ENCODE measurements at places on chromosomes 5 and 9.

DNA sequence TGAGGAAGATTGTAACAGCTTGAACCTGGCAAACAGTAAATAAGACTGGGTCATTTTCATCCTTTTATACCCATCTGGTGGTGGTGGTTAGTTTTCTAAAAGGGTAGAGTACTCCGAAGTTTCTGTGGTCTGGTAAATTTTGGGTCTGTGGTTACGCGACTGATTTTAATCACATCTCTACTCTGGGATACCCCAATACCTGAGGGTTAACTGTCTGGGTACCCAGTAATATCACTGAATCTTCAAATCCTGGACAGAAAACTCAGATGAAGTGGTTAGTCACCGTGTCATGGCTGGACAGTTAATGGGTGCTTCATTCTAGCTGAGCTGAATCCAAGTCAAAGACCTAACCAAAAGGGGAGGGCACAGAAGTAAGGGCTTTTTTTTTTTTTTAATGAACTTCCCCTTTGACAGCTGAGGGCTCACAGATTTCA is 474.2 kb downstream of the GADD45G start:
- DNase-seq: no peak

DNA sequence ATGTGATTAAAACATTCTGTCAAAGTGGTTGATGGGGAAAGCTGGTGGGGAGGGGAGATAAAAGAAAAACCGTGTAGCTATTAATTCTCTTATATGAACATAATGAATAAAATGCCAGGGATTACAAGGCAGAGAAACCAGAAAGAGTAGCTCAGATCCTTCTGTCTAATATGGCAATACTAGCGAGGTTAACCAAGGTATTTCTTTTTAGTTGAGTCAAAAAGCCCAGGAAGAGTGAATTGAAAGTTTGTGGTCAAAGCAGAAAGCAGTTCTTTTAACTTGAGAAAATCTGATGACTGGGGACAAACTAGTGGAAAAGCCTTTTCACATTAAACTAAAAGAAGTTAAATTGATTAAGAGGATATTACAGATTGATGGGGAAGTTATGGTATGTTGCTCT is 76.0 kb downstream of the ERBIN start:
- DNase-seq: no peak

- DNase-seq: no peak
Observed at GRCh38 chr5:19777363-19777762, 210.6 kb downstream of the CDH18 start.

DNA sequence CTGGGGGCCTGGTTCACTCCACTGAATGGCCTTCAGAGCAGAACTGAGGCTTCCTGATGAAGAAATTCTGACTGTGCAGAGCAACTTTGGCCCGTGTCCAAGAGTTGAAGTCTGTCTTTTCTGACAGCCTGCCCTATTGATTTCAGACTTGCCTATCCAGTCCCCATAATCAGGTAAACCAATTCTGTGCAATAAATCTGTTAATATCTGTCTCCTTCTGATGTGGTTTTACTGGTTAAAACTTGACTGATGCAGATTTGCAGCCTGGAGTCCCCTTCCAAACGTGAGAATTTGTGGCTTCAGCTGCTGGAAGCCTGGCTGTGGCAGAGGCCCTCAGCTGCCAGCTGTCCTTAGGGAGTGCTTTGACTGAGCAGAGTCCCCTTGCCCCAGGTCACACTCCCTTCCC is 283.9 kb upstream of the ANKRD55 start:
- peak; percentile 32 for DNase-seq

- no peak for DNase-seq
Observed at GRCh38 chr5:133639850-133640528, 27.6 kb upstream of the FSTL4 start.

DNA sequence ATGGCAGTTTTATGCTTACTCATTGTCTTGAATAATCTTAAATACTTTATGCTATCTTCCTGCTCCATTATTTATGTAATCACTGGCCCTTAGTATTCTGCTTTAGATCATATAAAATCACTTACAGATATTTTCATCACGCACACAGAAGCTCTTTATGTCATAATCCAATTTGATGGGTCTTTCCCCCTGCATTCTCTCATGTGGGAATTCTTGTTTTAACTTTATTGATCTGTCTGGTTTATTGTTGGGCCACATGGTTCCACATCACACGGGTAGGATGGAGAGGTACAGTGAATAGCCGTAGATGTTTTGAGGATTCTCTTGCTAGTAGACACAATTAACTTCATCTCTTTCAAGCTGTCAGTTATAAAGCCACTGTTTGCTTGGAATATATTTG is 27.0 kb downstream of the PLPPR1 start:
- DNase-seq: no peak

DNA sequence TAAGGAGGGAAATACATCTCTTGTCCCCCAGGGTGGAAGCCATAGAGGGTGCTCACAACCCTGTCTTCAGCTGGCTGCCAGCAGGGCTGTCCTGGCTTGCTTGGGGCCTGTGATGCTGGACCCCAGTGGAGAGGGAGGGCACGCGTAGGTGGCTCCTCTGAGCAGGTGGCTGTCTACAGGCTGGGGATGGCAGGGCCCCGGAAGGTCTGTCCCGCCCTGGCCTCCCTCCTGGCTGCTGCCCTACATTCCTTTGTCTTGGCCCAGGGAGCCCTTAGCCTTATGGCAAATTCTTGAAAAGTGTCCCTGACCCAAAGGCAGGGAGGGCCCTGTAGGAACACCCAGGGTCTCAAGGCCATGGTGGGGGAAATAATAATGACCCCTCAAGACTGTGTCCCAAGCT is 224.4 kb downstream of the HSPA4 start:
- no peak for DNase-seq

DNA sequence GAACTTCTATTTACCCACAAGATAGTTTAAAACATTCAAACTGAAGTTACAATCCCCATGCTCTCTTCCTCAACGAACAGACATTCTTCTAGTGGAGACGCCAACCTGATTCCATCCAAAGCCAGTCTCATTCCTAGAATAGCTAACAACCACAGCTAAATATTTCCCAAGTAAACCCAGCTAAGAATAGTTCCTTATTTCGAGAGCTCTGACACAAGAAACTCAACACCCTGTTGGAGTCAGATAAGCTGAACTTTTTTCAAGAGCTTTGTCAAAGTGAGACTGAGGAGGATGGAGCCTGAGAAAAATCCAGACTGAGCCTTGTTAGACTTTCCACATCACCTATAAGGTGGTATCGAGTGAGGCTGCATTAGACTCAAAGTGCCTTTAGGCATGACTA is 56.7 kb upstream of the RPS23 start:
- no peak for DNase-seq

- DNase-seq: no peak
Observed at GRCh38 chr9:16180091-16180490, 627.2 kb downstream of the CCDC171 start.

DNA sequence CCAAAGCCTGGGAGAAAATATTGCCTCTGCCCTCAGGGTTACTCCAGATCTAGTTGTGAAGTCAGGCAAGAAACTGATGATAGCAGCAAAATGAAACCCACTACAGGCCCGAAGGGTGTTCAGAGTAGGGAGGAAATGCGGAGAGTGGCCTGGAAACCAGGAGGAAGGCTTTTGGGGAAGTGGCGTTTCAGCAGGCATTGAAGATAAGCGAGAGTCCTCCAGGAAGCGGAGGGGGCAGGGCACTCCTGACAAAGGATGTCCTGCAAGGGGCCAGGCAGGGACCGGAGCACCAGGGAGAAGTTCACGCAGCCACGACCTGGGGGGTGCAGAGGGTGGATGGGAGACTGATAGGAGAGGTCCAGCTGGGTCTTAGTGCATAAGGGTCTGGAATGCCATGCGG is 7.8 kb upstream of the FOXI1 start:
- no peak for DNase-seq

- no peak for DNase-seq
Observed at GRCh38 chr5:74124826-74125225, 498.8 kb downstream of the ARHGEF28 start.

DNA sequence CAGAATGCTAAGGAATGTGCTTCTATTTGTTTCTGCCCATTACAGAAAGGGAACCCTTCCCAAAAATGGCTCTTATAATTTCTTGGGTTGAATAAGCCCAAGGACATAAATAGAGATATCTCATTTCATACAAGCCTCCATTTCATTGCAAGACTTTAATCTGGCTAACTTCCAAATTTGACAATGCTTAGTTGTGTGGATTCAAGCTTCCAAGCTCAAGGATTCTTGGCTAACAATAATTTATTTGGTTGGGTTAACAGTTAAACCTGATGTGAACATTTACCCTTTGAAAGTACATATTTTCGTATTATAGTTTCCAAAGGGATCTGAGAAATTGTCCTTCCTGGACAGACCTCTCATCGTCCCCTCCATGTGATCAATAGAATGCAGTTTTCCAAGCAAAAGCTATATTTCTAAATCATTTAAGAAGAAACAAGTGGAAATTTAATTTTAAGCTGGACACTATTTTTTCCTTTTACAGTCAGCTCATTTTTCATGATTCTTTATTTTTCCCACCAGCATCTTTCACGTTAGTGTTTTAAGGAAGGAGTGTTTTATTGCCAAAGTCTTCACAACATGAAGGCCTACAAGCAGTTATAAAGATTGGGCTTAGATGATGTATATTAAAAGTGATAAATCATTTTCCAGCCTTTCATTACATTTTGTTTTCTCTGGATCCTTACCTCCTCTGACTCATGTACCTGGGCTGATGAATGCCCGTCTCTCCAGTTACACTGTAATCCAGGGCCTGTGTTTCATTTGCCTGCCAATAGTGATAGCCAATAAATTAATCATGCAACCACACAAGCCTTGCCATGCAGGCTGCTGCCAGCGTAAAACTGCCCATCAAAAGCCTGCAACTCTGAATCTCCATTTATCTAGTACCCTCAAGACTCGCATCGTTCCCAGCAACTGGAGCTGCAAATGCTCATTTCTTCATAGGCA is 176.7 kb downstream of the NTRK2 start:
- DNase-seq: no peak

DNA sequence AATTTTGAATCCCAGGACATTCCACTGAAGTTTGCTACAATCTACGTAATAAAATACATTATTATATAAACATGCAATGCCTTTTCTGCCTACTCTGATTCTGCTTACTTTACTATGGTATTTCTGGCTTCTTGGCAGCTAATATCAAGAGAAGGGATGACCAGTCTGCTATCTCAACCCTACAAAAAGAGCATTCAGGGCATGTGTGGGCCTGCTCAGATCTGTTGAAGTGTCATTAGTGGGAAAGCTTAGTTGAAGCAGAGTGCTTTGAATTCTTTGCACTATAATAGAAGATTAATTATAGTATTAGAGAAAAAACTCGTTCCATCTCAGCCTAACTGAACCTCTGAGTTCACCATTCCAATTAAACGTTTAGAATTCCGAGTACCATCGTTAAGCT is 339.5 kb upstream of the ISL1 start:
- no peak for DNase-seq

- peak; percentile 10 for DNase-seq
Observed at GRCh38 chr5:115379622-115380344, 83.3 kb upstream of the CCDC112 start.

DNA sequence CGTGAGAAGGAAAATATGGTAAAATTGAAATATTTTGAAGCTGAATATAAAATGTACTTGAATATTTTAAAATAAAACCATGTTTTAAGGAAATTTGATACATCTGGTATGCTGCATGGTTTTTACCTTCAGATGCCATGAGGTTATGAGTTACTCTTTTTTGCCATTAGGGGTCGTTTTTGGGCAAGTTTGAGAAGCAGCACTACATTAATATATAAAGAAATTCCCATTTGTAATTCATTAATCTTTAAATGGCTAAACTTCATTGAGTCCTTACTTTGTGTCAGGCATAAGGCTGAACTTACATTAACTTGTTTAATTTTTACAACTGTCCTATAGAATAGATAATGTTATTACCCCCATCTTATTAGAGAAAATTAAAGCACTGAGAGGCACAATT is 152.3 kb downstream of the KDM4C start:
- DNase-seq: no peak

DNA sequence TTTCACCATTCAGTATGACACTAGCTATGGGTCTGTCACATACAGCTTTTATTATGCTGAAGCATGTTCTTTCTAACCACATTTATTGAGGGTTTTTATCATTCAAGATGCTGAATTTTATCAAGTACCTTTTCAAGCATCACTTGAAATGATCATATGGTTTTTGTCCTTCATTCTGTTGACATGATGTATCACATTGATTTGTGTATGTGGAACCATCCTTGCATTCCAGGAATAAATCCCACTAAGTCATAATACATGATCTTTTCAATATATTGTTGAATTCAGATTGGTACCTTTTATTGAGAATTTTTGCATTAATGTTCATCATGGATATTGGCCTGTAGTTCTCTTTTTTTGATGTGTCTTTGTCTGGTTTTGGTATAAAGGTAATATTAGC is 317.4 kb downstream of the NNT start:
- no peak for DNase-seq

- no peak for DNase-seq
Observed at GRCh38 chr9:125997196-125997823, 250.1 kb downstream of the PBX3 start.

GRCh38 chr9:9819886-9820285 is 792.9 kb downstream of the PTPRD start:
- DNase-seq: no peak

DNA sequence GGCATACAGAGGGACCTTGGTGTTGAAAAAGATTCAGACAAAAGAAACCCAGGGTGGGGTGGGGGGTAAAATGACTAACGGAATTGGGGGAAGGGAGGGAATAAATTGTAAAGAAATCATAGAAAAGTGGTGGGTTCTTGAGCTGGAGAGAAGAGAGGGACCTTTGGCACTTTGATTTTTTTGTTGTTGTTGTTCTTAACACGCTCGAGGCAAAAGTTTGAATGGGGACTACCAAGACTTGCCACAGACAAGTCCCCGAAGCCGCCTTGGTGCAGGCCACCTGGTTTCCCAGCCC is 616 bp downstream of the VCAN start:
- no peak for DNase-seq

GRCh38 chr5:119161430-119161829 is 90.5 kb downstream of the DMXL1 start:
- DNase-seq: no peak

DNA sequence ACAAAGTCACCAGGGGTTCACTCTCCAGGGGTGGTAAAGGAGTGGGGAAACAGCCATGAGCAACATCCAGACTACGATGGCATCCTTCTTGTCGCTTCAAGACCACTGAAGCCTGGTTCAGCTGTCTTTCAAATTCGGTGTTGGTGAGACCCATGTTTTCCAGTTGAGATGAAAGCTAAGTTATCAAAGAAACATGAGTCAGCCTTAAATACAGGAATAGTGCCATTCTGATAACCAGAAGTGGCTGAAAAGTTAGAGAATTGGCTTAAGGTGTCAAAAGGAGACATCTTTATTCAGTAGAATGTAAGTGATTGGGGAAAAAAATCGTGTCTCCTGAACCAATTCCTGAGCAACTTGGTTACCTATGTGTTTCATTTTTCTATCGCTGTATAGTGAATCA is 7.0 kb upstream of the CARD19 start:
- DNase-seq: no peak

All from CD4-positive, alpha-beta T cell treated with Interleukin-10 for 1 hour (primary cell).